ENCODE measurements at places on chromosomes 4 and X.

GRCh38 chrX:120021927-120022326 is 55.6 kb downstream of the RHOXF2B start:
- no peak for DNase-seq

GRCh38 chr4:60400593-60400992 is 799.5 kb upstream of the ADGRL3 start:
- no peak for DNase-seq

DNA sequence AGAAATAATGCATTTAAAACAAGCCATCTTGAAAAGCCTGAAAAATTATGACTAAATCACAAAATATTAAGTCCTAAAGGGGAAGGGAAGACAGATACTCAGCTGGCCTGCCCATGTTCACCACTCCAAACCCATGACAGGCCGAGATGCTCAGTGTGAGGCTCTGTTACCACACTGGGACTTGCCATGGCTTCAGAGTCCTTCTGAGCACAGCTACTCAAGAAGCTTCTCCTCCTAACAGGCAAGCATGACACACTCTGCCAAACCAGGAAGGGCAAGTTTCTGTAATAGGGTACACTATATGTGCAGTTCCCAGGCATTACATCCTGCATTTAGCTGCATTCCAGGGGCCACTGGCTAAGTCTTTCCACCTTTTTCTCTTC is 34.0 kb upstream of the CYBB start:
- DNase-seq: no peak

DNA sequence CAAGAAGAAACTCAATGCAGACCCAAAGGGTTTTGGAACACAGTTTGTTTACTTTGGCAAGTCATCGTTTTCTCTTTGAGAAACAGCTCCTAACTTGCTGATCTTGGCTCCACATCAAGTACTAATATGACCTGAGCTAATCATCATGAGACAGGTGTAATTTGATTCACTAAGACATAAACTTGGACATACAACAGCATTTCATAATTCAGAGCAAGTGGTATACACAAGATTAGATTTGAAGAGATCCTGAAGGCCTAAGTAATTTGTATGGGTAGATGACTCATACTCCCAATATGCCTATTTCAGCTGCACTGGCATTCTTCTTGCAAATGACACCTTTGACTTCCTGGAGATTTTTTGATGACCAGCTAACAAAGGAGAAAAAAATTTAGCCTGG is 1521.7 kb downstream of the RPA4 start:
- no peak for DNase-seq

GRCh38 chr4:77007358-77008230 is 58.0 kb downstream of the SEPTIN11 start:
- DNase-seq: no peak

DNA sequence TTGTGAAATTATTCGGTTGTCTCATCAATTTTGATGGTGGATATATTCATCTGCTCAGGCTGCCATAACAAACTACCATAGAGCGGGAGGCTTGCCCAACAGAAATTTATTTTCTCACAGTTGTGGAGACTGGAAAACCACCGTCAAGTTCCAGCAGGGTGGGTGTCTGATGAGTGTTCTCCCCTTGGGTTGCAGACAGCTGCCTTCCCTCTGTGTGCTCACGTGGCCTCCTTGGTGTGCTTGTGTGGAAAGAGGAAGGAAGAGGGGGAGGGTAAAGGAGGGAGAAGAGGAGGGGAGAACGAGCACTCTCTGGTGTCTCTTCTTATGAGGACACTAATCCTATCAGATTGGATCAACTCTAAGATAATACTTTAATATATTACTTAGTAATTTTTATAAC is 123.8 kb upstream of the TEX13D start:
- DNase-seq: no peak

Data from stimulated activated CD8-positive, alpha-beta memory T cell treated with anti-CD3 and anti-CD28 coated beads, Interleukin-7, amount 100 ng/mL, for 1 hour (primary cell).